ENCODE measurements at places on chromosomes 1 and 21. TPM values are rescaled to one million over a fixed set of nuclear protein-coding genes. Genes with fewer than 3 reads are reported as not detected.

C1orf115 gene
- 5.9 TPM for total RNA-seq

RPL5 gene
- 1,110 TPM for total RNA-seq

IKBKE gene
- 5.1 TPM for total RNA-seq

NES gene
- 1.1 TPM for total RNA-seq

ITLN2 gene
- total RNA-seq = 0.70 TPM
